ENCODE measurements at places on chromosomes 11 and 22. TPM values are rescaled to one million over a fixed set of nuclear protein-coding genes. Genes with fewer than 3 reads are reported as not detected.

FIBIN gene
- total RNA-seq: not detected

BUD13 gene
- 22.3 TPM for total RNA-seq

DNA sequence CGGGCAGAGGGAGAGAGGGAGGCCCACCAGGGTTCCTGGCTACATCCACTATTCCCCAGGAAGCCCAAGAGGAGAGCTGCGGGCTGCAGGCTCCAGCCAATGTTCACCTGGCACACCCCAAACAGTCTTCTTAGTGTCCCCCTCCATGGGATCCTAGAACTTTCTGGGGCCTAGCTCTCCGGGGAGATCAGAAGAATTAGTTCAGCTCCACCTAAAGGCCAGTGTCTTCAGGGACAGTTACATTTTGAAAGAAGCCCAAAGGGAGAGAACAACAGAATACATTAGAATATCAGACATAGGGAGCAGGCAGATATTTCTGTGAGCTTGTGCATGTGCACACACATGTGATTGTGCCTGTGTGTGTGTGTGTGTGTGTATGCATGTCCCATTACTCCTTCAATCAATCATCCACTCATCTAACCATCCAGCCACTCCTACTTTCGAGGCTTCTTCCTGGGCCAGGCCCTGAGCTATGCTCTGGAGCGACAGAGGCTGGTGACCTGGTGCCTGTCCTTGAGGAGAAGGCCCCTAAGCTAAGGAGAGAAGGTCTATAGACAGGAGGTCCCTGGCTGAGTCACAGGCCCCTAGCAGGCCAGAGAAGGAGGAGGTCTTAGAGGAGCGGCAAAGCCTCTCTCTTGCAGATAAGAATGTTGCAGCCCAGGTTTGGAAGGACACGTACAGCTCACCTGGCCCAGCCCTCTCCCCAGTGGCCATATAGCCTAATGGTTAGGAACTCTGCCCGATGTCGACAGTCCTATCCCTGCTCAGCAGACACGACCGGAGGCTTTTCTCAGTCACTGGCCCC lies 165.5 kb downstream of the DSCAML1 start:
- DNase-seq: no peak

TECTA gene
- 1.8 TPM for total RNA-seq

- no peak for DNase-seq
Observed at GRCh38 chr22:29633514-29634312, 30.3 kb downstream of the NF2 start.

DNA sequence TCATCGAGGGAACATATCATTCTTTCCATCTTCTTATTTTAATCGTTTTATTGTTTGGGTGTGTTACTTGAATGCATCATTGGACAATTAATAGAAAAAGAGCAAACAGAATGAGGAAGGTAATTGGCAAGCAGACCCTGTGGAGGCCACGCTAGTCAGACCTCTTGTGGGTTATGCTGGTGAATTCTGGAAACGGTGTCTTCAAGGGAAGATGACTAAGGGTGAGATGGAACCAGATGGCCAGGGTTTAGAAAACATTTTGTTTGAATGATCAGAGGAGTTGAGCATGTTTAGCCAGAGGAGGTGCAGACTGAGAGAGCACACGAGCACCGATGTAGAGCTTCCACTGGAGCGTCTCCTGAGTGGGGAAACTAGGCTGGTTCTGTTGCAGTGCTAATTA lies 8.5 kb downstream of the ST14 start:
- no peak for DNase-seq

GRCh38 chr11:92401520-92401919 lies 176.9 kb downstream of the FAT3 start:
- DNase-seq: no peak

DNA sequence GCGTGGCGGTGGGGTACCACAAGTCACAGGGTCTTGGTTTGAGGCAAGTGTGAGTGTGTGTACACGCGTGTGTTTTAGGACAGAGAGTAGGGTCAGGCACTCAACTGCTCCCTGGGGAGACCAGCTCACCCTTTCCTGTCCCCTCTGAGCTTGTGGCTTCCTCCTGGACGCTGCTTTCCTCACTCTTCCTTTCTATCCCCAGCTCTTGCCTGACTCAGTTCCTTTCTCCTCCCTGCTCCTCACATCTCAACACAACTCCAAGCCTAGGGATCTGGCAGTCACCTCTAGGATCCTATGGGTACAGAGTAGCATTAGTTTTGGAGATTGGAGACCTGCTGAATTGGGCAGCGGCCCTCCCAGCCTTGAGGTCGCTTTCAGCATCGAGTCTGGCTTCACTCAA lies 4.1 kb downstream of the CLCF1 start:
- no peak for DNase-seq

OR52R1 gene
- not detected for total RNA-seq

DSCAML1 gene
- 5.7 TPM for total RNA-seq

DNA sequence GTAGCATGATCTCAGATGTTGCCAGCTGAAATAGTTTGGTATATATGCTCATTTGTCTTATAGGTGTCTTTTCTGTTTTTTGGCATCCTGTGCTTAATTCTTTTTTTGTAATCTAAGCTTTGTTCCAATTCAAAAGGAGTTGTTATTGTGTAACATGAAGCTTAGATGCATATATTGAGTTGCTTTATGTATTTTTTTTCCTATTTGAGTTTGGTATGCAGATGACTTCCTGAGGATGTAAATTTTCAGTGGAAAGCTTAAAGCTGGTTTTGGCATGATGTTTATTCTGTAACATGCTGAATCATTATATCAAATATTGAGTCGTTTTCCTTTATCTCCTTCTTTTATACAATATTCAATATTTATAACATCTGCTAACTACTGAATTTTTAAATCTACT lies 69.4 kb downstream of the DDX10 start:
- DNase-seq: no peak

PRR33 gene
- not detected for total RNA-seq

PKDREJ gene
- 0.04 TPM for total RNA-seq

DNA sequence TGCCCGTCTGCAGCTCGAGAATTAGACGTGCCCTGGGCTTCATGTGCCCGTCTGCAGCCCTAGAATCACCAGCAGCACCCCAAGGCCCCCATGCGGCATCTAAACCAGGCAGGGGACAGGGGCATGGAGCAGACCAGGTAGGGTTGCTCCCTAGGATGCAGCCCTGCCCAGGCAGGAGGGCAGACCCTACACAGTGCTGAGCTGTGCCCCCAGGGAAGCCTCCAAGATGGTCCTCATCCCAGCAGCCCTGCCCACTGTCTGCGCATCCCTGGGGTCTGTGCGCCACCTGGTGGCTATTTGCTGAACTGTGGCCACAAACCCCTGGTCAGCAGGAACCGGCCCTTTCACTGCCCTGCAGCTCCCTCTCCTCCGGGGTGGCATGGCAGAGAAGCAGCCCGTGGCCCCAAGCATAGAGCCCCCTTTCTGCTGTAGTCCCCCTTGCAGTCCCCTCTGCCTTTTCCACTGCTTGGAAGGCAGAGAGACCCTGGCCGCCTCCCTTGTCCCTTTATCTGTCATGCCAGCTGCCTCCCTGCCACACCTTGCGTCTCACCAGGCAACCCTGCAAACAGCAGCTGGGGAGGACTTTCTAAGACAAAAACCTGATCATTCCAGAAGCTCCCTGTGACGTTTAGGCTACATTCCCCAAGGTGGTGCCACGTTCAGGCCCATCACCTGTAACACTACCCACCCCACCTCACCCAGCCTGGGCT lies 86.6 kb downstream of the KCNQ1 start:
- peak; percentile 95 for DNase-seq

TUBA8 gene
- total RNA-seq: 0.58 TPM

DNA sequence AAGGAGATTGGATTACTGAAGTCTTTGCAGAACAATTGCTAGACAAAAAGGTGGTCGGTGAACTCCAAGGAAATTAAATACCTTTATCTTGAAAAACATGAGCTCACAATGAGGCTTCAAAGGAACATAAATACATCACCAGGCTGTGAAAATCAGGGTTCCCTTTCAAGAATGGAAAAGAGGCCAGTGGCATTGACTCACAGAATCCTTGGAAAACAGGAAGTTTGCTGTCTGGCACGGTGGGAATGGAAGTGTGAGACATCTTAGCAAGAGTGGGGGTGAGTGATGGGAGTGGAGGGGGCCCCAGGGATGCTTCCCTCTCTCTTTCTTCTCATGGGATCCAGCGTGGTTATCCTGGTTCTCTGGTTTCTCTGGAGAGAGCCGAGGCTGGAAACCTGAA lies 48.9 kb upstream of the TBCEL start:
- peak; percentile 75 for DNase-seq

DNA sequence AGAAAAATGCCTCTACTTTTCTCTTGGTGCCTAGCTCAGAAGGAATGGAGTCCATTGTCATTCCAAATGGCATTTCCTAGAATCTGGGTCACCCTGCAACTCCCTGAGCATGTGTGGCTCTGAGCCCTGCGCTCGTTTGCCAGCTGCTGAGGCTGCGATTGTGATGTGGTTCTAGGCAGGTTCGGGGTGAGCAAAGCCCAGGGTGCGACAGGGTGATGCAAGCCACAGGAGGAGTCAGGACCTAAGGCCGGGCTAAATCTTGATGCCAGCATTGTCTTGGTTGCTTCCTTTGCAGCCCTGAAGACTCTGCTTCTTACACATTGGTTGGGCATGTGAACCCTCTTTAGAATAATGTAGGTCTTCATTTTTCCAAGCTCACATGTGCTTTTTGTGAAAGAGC lies 131.0 kb downstream of the MORC2 start:
- DNase-seq: no peak

- DNase-seq: no peak
Observed at GRCh38 chr11:28144808-28145207, 36.6 kb downstream of the METTL15 start.

- no peak for DNase-seq
Observed at GRCh38 chr11:32643526-32643925, 59.9 kb downstream of the EIF3M start.

GSTT2 gene
- total RNA-seq: 3.7 TPM

DNA sequence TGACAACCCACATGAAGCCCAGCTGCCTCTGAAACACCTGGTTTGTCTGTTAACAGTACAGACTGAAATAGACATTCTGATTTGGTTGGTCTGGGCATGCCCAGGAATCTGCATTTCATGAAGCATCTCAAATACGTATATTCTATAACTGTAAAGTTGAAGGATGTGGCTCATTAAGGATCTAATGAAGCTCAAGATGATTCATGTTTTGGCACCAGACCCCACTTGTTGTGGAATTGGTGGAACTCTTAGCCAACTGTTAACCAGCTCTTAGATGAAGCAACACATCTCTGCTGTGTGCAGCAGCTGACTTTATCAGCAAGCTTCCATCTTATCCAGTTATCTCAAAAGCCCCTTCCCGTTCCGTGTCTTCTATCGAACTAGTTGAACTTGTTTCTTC lies 232.2 kb downstream of the INSC start:
- no peak for DNase-seq

GRCh38 chr11:85805387-85805786 lies 5.6 kb downstream of the SYTL2 start:
- DNase-seq: no peak

DNA sequence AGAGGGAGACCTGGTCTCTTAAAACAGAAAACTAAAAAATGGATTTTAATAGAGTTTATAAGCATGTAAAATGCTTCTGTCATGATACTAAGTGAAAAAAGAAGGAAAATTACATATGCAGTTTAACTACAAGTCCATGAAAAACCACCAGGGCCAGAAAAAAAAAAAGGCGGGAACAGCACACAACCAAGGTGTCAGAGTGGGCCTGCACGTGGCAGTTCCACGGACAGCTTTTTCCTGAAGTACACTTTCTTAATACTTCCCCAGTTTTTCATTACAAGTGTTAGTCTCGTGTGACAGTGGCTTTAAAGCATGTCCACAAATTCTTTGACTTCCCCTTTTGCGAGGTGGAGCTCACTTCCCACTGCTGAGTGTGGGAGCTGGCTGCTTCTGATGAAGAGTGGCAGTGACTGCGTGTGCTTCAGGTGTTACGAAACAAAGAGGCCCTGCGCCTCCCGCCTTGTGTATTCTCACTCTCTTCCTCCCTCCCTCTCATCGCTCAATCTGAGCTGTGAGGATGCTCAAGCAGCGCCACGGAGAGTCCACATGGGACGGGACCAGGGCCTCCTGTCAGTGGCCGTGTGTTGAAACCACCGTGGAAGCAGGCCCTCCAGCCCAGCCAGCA lies 16.4 kb downstream of the PPM1F start:
- no peak for DNase-seq

DNA sequence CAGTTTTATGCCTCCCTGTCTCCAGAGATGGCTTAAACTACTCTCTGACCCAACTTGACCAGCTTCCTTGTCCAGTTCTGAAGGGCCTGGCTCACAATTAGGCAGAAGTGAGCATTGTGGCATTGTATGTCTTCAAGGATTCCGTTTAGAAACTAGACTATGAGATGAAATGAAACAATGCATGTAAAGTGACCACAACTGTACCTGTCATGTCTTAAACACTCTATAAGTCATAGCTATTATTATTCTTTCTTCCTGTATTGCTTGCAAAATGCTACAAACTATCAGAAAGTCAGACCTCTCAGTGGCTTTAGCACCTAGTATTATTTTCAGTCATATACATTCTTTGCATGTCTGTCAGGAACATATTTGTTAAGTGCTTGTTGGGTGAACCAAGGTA lies 127.9 kb upstream of the MTMR2 start:
- no peak for DNase-seq

MPEG1 gene
- not detected for total RNA-seq

OR8G5 gene
- total RNA-seq: not detected

DNA sequence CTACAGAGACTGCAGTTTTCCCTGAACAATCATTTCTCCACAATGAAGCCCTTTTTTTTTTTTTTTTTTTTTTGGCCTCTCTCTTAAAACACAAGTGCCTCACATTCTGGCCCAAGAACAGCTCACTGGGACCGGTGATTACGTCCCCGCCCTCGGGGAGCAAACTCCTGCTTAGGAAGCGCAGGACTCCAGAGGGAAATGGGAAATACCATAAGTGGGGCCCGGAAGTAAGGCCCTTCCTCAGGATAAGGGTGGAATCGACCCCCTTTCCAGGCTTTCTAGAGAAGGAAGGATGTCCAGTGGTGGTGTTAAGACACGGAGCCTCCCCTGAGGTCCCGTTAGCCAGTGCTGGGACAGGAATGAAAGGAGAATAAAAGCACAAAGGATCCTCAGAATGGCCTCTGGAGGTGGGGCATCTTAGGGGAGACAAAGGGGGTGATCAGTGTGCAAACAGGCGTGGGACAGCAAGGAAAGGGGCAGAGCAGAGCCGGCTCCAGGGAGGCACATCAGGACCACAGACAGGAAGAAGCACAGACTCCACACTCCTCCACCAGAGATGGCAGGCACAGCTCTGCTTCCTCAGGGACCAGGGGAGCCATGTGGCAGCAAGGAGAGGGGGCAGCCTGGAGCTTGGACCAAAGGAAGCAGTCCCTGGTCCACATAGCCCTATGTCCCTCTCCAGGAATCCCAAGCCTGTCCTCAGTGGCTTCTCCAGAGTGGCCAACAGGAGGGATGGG lies 61.3 kb downstream of the CHST1 start:
- peak; percentile 46 for DNase-seq

- DNase-seq: peak; percentile 59
Observed at GRCh38 chr11:59207988-59208451, 4.7 kb downstream of the MPEG1 start.

GRCh38 chr11:92306966-92307510 lies 82.4 kb downstream of the FAT3 start:
- DNase-seq: no peak

GRCh38 chr11:33552756-33553155 lies 147.9 kb downstream of the C11orf91 start:
- DNase-seq: no peak
